Fibroblast of skin of abdomen (primary cell): ENCODE measurements at places on chromosomes 3 and 15.

DNA sequence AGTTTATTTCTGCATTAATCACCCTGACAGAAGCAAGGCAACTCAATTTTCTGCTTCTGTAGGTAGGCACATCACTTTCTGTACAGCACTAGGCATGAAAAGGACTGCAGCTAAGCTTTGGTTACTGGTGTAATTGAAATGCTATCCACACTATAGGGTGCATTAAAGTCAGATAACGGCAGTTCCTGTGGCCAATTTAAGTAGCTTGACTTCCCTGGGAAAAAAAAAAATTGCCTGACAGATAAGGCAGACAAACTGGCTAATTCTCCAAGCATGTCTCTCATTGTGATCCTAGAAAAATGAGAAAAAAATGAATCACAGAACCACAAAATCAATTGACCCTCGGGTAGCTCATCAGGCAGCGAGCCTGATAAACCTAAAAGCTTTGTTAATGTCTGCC, 151.4 kb downstream of the MEIS2 start:
- no peak for DNase-seq

- peak; percentile 21 for DNase-seq
Observed at GRCh38 chr3:163368168-163368567, 1710.1 kb downstream of the SI start.

- no peak for DNase-seq
Observed at GRCh38 chr3:30141178-30141581, 465.2 kb upstream of the TGFBR2 start.

GRCh38 chr3:48194446-48195071, 6.3 kb upstream of the CDC25A start:
- peak; percentile 53 for DNase-seq

GRCh38 chr3:4741404-4742307, 237.6 kb upstream of the BHLHE40 start:
- peak; percentile 95 for DNase-seq

- DNase-seq, result no peak
Observed at GRCh38 chr15:29131840-29132420, 137.7 kb downstream of the NSMCE3 start.

DNA sequence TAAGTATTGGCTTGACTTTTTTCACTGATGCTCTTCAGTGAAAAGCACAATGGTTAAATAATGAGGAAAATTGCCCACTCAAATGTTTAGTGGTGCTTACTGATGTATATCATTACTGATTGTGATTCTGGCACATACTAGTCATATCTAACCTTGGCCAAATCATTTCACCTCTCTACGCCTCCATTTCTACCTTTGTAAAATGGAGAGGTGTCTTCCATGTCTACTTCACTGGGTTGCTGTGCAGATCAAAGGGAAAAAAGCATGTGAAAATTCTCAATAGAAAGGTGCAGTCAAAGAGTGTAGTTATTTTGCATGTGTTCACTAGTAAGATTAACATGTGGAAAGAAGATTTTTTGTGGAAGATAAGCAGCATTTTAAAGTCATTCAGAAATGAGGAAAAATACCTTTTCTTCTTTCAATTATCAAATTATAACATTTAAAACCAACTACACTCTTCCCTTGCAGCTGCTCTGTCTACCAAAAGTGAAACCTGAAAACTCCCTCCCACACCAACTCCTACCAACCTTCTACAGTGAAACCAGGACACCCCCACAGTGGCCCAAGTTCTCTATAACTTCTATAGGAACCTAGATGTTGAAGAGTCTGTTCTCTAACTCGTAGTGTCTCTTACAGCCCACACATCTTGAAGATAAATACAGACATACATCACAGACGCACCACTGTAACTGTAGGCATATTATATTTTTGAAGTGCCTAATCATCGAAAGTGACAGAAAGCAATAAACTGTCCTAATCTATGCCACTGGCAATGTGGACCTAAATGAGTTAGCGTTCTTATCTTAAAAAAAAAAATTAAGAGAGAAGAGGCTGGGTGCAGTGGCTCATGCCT, 1.4 kb downstream of the CD200R1 start:
- DNase-seq, result no peak

GRCh38 chr15:93298901-93299300, 209.9 kb upstream of the RGMA start:
- no peak for DNase-seq

- no peak for DNase-seq
Observed at GRCh38 chr15:64004587-64004986, 41.7 kb downstream of the DAPK2 start.

DNA sequence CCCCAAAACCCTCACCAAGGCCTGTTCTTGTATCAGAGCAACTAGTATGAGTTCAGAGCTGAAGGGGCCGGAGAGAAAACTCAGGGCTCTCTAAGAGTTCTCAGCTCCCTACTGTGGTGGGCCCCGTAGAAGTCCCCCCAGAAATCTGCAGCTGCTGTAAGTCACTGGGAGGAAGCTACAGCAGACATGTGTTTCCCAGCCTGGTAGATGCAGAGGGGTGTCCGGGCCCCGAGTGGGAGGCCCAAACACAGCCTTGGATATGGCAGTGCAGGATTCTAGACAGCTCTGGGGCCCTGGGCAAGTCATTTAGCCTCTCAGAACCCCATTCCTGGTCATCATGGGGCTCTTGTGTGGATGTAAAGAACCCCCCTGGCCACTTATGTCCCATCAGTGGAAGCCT, 39.2 kb upstream of the CSPG4 start:
- DNase-seq, result no peak

DNA sequence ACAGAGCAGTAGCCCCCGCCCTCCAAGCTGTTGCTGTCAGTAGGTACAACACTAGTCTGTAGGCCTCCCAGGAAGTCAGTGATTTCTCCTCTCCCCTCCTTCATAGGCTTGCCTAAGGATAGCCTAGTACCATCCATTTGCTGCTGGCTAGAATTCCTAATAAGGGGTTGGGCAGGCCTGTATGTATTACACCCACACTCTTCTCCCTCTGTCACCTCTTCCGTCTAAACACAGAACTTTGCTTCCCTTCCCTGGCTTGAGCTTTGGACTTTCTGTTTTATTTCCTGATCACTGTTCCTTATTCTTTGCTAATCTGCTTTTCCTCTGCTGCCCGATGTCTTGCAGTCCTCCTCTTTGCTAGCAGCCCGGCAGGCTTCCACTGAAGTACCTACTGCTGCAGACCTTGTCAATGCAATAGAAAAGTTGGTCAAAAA, 93.4 kb upstream of the UMPS start:
- DNase-seq, result no peak

DNA sequence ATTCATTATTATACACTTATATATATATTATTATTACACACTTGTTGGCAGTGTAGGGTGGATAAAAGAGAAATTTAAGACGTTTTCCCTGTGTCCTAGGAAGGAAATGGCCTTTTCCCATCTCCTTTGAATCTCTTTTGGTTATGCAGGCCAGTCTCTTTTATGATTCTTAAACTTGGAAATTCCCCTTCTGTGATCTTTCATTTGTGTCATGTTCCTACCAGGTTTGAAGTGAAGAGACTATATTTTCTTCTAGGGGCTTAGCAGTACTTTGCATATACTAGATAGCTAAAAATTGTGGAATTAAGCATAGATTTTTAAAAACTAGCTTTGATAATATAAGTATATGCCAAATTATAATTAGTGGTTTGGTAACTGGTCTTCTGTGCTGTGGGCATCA, 58.5 kb downstream of the BBX start:
- no peak for DNase-seq

- no peak for DNase-seq
Observed at GRCh38 chr3:12870942-12871341, 29.6 kb upstream of the RPL32 start.

- no peak for DNase-seq
Observed at GRCh38 chr3:132461544-132461943, 44.2 kb downstream of the DNAJC13 start.

GRCh38 chr3:138381950-138382715, 33.8 kb downstream of the MRAS start:
- peak; percentile 8 for DNase-seq

GRCh38 chr15:89408372-89409183, 74.0 kb upstream of the POLG start:
- DNase-seq, result no peak

DNA sequence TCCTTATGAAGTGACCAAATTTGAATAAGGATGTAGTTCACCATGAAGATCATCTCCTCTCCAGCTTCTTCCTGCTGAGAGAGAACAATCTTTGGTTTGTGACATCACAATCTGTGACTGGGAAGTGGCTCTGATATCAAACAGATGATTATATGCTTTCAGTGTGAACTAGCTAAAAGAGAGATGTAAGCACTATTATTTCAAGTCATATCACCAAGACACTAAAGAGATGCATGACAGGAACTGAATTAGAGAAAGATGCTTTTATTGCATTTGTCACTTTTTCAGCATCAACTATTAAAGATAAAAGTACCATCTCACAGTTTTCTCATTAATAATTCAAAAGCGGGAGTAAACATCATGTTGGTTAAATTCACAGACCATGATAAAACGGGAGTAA, 3.5 kb downstream of the CHRM5 start:
- no peak for DNase-seq

DNA sequence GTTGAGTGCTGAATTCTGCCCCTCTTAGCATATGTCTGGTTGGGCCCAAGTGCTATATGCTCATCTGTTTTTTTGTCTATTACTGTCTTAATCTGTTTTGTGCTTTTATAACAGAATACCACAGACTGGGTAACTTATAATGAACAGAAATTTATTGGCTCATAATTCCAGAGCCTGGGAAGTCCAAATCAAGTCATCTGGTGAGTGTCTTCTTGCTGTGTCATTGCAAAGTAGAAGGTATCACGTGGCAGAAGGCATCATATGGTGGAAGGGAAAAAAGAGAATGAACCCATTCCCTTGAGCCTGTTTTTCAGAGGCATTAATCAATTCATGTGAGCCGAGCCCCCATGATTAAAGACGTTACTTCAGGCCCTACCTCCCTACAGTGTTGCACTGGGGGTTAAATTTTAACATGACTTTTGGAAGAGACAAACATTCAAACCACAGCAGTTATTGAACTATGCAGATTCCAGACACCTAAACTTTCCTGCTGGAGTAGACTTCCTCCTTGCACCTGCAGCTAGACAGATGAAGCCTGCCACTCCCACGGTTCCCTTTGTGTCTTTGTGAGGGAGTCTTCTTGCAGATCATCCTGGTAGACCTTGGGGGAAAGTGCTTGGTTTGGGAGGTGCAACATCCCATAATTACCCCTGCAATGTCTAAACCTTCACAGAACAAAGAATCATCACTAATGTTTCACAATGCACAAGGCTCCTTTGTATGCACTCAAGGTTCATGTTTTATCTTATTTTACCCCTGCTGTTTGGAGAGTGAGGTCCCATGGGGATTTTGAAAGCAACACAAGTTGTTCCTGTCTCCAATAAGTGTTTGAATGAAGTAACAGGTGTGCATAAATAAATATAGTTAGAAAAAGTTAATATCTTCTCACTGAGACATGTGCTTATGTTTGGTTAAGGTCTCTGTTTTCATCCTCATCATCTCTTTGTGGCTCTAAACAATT, 64.7 kb upstream of the XCR1 start:
- DNase-seq, result no peak

GRCh38 chr3:72505539-72506405, 342.5 kb downstream of the SHQ1 start:
- DNase-seq, result no peak
